Fibroblast of mammary gland (primary cell): ENCODE measurements at places on chromosomes 3 and 15.
A peak's percentile ranks its signal among the peaks of the same experiment; 100 is the strongest.

DNA sequence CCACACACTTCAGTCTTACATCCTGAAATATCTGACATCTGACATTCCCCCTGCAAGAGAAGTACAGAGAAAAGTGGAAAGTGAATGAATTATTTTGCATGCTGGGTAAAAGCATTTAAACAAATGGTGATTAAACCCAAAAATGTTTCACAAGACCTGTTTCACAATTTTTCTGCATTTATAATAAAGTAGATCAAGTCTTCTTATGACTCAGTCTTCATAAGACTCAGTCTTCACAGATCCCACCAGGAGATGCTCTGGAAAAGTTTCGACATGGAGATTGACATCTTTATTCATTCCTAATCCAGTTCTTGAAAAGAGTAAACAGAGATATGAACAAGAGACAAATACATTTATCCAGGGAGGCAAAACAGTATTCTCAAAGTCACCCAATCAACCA lies 13.2 kb upstream of the EDC3 start:
- peak; percentile 61 for DNase-seq

GRCh38 chr3:38121451-38121831 lies 15.5 kb downstream of the ACAA1 start:
- no peak for DNase-seq

DNA sequence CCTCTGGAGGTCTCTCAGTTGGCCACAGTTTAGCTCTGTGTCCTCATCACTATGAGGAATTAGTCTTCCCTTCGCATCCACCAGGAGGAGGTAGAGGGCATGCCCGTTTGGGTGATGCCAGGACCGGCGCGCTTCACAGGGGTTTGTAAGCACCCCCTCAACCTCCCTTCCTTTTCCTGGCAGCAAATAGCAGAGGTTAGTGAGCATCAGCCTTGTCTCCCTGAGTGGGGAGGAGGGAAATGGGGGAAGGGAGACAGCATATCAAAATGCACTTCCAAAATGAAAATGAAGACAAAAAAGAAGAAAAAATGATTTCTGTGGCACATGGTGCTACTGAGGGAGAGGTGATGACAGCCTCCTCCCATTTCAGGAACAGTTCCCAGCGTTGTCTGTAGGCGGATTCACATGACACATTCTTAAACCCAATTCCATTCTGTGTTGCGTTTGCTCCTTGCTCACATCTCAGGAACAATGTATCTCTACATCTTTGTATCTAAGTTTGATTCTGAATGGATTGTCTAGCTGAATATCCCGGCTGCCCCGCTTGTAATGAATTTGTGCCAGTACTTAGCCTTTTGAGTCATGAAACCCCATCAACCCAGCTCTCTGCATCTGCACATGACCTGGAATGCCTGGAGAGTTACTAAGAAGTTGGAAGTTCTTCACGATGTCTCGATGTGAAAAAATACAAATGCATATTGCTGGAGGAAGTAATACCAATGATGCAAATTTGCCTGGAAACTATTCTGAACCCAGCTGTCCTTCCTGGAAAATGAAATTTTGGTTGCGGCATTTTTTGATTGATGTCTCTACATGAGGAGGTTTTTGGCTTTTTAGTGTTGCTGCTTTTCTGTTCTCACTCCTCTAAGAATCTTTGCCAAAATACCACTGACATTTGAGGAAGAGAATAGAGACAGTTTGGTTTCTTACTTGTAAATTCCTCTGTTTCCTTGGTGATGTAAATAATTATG lies 45.2 kb downstream of the TYRO3 start:
- DNase-seq, result peak; percentile 93

DNA sequence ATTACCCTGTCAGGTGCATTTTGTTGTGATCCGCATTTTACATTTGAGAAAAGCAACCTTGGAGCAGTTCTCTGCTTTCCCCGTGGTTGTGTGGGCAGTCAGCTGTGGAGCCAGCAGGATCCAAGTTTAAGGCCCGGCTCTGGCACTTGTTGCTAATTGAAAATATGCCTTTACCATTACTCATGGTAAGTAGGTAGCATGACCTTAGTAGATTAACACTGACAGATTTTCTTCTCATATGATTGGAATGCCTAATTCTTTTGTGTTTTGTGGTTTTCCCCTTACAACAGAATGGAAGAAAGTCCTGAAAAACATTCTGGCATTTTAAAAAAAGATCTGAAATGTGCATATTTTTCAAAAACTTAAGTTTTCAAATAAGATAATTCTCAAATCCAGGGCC lies 246.5 kb upstream of the LRRN1 start:
- no peak for DNase-seq

GRCh38 chr3:45055411-45056143 lies 29.5 kb downstream of the CLEC3B start:
- peak; percentile 84 for DNase-seq

DNA sequence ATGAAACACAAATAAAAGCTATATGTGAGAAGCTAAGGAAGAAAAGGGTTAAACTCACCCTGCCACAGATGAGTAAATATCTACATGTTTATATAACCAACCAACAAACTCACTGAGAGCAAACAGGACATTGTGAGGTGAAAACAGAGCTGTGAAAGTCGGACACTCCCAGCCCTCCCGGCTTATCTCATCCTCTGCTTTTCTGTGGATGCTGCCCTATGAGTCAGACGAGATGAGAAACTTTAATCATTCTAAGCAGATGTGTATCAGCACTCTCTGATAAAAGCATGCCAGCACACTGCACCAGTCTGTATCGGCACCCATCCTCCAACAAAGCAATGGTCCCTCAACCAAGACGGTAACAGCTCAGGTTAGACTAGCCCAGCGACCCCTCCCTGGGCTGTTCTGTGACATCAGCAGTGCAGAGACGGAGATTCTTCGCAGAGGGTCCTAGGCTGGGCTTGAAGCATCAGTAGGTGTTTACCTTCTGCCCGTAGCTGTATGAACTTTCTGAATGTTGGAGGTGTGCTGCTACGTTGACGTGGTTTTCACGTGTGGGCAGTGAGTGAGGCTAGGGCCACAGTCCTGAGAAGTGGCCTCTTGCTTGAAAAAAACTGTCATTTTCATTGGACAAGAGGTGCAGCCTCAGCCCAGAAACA lies 119.8 kb upstream of the ALDH1A3 start:
- peak; percentile 87 for DNase-seq
